Stimulated activated CD4-positive, alpha-beta T cell treated with anti-CD3 and anti-CD28 coated beads, Interleukin-1b, Interleukin-23, amount 100 ng/mL, for 4 hours (primary cell): ENCODE measurements at places on chromosomes 6 and 20.

- no peak for DNase-seq
Observed at GRCh38 chr6:7617801-7618764, 28.1 kb downstream of the SNRNP48 start.

DNA sequence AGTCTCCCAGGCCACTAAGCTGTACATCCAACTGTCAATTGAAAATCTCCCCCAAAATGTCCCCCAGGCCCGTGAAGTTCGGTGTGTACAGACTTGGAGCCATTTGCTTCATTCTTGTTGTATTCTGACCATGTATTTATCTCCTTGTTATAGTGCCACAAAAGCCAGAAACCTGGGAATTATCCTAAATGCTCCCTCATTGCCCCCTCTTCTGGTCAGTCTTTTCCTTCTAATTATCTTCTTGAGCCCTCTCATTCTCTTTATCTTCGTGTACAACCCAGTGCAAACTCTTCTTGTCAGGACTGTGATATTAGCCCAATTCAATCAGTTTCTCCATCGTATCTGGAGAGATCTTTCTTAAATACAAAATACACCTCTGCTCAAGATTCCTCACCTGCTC lies 64.7 kb downstream of the RFX6 start:
- no peak for DNase-seq

GRCh38 chr6:19289457-19289856 lies 547.7 kb upstream of the ID4 start:
- DNase-seq, result no peak

DNA sequence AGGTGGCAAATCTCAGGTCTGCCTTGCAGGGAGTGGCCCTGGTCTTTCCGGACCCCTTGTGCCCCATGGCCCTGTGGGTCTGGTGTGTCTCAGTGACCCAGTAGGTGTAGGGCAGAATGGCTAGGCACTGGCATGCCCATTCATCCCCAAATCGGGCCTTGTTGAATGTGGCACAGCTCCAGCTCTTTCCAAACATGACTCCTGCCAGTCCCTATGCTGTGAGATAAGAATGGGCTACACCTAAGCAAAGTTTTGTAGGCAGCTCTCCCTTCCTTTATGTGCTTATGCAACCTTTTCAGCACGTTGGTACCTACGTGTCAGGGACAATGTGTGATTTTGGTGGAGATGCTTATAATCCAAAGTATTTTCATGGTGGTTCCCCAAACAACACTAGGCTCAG lies 33.9 kb downstream of the FOXO3 start:
- no peak for DNase-seq

DNA sequence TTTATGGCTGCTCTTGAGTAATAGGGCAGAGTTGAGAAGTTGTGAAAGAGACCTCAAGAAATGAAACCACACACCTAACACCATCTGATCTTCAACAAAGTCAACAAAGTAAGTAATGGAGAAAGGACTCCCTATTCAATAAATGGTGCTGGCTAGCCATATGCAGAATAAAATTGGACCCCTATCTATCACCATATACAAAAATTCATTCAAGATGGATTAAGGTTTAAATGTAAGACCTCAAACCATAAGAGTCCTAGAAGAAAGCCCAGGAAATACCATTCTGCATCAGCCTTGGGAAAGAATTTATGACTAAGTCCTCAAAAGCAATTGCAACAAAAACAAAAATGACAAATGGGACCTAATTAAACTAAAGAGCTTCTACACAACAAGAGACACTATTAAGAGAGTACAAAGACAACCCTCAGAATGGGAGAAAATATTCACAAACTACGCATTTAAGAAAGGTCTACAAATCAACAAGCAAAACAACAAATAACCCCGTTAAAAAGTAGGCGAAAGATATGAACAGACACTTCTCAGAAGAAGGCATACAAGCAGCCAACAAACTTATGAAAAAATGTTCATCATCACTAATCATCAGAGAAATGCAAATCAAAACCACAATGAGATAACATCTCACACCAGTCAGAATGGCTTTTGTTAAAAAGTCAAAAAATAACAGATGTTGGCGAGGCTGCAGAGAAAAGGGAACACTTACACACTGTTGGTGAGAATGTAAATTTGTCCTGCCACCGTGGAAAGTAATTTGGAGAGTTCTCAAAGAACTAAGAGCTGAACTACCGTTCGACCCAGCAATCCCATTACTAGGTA lies 4.0 kb downstream of the MAP3K5 start:
- no peak for DNase-seq

DNA sequence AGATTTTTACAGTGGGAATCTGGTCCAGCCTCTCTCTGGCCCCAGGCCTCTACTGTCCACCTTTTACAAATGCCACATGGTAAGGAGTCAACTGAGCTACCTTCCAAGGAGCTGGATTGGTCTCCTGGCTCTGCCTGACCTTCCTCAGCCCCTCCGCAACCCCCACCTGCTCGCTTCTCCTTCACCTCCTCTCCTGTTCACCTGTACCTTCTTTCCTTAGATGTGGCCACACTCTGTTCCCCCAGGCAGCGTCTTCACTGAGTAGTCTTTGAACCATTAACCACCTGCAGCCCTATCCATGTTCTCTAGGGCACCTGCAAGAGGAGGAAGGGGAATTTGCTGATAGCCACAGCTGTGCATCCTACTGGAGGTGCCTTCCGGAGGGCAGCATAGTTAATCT lies 55.3 kb upstream of the DDR1 start:
- no peak for DNase-seq

DNA sequence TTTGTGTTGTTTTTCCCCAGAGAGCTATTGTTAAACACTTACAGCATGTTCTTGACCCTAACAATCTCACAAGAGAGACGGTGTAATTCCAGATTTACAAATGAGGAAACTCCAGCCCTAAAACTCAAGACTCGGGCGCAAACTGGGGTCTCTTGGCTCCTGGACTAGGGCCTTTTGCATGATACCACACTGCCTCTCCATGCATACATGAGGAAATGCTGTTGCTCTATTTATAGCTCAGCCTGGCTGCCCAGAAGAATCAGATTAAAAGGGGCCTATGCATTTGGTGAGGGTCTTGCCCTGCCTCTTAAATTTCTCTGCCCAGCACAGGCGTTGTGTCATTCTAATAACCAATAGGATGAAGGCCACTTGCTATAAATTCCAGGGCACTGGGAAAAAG lies 30.5 kb upstream of the SNRPB2 start:
- no peak for DNase-seq

DNA sequence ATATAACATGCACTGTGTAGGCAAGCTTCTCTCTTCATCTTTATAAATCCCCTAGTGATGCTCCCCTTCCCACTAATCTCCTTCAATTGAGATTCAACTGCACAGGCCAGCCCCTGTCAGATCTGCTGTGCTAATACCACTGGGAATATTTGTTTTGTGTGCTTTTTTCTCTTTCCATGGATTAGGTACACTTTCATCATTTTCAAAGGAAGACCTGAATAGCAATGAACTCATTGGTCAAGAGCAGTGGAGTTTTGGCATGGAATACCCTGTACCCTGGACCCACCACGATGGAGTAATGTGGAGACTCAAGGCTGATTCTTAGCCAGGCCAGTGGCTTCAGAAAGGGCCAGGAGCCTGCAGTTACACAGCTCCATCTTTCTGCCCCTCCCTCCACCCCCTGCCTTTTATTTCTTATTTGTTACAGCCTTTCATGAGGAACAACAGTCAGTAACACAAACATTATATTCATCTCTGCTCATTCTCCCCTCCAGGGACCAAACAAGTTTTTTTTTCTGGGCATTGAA lies 75.4 kb upstream of the KCNG1 start:
- no peak for DNase-seq

DNA sequence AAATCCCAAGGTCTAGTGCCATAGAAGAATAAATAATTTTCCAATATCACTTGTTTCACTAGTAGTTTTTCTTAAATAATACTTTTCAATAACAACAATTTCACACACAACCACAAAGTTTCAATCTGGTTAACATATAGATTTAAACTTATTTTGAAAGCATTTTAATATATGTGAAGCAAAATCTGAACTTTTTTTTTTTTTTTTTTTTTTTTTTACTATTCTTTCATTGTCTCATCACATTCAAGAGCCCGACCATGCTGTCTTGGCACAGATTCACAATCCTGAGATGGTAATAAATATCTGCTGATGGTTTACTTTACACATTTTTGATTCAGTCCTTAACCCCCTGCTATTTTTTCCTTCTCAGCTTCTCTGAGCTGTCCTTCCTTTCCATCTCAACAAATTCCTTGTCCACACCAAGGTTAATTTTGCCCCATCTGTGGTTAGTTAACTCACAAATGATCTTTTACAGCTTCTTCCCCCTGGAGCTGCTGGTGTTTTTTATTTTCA lies 262.8 kb downstream of the TMEM242 start:
- no peak for DNase-seq

GRCh38 chr20:43699941-43700565 lies 26.7 kb downstream of the GTSF1L start:
- DNase-seq, result no peak

- DNase-seq, result no peak
Observed at GRCh38 chr6:75142721-75143120, 63.1 kb downstream of the COL12A1 start.

GRCh38 chr6:41840326-41840725 lies 52.8 kb downstream of the TOMM6 start:
- no peak for DNase-seq

- DNase-seq, result no peak
Observed at GRCh38 chr6:90249034-90249433, 47.6 kb downstream of the BACH2 start.

DNA sequence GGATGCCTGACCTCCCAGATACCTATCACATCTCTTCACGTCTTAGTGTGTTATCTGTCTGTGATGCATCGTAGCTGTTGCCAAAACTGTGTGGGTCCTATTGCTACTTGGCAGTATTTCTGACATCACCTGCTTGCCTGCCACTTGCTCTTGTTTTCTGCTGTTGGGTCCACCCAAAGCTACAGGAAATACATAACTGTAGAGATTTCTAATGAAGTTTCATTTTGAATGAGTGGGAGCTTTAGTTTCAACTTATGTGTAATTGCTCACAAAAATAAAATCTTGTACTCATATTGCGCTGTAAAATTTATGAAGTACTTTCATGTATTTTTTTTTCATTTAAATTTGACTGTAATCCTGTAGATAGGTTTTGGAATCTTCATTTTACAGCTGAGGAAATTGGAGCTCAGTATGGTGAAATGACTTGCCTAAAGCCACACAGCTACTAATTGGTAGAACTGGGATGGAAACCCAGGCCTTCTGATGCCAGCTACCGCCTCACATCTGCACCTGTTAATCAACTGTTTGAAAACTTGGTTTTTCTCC lies 113.6 kb upstream of the MAN1A1 start:
- no peak for DNase-seq

DNA sequence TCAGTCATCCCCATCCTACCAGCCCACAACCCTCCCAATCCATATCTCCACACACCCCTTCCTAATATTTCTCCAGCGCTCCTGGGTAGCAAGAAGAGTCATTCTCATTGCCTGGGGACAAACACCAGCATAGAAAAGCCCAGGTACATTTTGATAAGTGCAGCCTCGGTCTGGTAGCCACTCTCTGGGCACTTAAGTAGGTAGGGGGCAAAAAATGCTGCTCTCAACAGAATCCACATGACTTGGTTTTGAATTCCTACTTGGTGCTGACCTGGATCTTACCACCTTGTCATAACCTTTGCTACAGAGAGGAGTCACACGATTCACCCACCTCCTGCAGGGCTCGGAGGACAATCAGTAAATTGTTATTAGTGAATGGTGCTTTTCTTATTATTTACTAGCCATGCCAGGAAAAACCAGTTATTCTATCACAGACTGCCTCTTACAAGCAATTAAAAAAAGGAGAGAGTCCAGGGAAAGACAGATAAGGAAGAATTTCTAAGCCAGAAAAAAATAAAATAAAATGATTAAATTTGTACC lies 249.1 kb downstream of the LY86 start:
- DNase-seq, result no peak

DNA sequence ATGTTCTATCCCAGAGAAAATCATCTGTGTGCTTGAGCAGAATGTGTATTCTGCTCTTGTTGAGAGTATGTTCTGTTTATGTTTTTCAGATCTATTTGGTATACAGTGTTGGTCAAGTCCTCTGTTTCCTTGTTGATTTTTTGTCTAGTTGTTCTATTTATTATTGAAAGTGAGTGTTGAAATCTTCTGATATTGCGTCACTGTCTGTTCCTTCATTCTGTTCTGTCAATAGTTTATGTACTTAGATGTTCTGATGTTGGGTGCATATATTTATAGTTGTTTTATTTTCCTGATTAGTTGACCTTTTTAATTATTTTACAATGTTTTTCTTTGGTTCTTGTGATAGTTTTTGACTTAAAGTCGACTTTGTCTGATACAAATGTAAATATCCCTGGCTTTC lies 458.7 kb upstream of the HSF2 start:
- DNase-seq, result no peak

DNA sequence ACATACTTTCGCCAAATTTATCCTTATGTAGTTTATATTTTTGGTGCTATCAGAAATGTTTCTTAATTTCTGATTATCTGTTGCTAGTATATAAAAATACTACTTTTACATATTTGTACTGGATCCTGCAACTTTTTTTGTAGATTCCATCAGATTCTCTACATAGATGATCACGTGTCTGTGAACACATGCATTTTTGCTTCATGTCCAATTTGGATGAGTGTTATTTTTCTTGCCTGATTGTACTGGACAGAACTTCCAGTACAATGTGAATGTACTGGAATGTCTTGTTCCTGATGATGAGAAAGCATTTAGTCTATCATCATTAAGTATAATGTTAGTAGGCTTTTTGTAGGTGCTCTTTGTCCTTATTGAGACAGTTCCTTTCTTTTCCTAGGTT lies 25.0 kb upstream of the SSR1 start:
- DNase-seq, result no peak

DNA sequence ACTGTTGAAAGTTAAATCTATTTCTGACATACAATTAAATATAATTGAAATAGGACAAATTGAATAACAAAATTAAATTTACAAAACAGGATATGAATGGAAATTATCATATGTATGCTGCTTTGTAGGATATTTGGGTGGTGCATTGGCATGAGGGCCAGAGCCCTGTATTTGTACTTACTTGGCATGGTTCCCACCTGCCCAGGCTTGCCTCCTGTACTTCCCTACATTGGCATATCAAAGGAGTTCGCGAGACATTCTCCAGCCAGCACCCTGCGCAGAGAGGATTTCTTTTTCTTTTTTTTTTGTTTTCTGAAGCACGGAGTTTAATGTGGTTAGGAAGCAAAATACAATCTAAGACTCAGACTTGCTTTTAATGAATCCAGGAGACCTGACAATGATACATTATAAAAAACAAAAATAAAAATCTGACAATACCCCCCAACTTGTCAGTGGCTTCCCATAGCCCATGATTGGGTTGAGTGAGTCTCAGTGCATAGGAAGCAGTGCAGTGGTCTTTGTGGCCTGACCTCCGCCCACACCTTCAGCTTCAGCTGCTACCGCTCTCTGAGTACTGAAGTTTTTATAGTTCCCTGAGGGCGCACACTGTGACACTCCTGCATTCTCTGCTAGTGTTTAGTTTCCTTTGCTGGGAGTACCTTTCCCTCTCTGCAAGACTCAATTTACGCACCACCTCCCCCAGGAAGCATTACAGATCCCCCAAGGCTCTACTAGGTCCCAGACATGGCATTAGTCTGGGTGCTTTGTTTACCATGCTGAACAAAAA lies 440.8 kb downstream of the UTRN start:
- no peak for DNase-seq
